MM.1S (cell line): ENCODE measurements at places on chromosomes 13 and 19.

DNA sequence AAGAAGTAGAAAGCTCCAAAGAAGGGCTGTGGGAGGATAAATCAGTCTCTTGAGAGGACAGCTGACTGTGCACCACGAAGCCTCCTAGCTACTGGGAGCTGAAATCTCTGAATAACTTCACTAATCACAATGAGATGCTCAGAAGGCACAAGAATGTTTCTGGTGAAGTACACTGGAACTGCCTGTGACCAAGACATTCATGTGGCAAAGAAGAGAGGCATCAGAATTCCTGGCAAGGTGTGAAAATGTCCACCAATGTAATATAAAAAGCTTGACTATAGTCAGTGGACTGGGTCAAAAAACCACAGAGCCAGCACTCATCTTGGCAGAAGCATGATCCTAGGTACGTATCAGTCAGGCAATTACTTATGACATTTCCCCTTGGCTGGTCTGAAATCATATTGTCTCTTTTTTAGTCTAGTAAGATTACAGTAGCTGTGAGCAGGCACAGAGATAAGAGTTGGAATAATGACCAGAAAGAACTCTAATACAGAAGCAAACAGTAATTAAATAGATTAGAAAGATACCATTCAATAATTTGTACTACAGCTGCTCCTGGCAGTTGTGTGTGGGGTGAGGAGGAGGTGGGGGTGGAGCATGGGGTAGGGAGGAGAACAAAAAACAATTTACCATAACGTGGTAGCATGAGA lies 434.7 kb downstream of the DIAPH3 start:
- no peak for DNase-seq

- DNase-seq, result no peak
These were observed 50.0 kb downstream of the TNFRSF19 start for GRCh38 chr13:23620211-23620610.

- DNase-seq, result no peak
These were observed 39.1 kb downstream of the ACTN4 start for GRCh38 chr19:38686530-38686888.

- DNase-seq, result no peak
These were observed 281.3 kb downstream of the KLF5 start for GRCh38 chr13:73340069-73340468.

GRCh38 chr19:55632463-55632834 lies 8.1 kb upstream of the ZNF784 start:
- DNase-seq, result peak; percentile 93

GRCh38 chr13:42393573-42394360 lies 121.8 kb downstream of the AKAP11 start:
- DNase-seq, result no peak

DNA sequence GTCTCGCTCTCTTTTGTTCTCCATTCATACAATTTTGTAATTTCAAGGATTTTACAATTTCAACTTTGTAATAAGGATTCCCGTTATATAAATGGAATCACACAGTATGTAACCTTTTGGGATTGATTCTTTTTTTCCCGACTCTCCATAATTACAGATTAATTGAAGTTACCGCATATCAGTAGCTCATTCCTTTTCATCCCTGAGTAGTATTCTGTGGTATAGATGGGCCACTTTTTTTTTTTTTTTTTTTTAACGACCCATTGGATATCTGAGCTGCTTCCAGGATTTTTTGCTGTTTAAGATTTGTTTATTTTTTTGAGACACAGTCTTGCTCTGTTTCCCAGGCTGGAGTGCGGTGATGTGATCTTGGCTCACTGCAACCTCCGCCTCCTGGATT lies 27.8 kb downstream of the UHRF1 start:
- DNase-seq, result no peak

DNA sequence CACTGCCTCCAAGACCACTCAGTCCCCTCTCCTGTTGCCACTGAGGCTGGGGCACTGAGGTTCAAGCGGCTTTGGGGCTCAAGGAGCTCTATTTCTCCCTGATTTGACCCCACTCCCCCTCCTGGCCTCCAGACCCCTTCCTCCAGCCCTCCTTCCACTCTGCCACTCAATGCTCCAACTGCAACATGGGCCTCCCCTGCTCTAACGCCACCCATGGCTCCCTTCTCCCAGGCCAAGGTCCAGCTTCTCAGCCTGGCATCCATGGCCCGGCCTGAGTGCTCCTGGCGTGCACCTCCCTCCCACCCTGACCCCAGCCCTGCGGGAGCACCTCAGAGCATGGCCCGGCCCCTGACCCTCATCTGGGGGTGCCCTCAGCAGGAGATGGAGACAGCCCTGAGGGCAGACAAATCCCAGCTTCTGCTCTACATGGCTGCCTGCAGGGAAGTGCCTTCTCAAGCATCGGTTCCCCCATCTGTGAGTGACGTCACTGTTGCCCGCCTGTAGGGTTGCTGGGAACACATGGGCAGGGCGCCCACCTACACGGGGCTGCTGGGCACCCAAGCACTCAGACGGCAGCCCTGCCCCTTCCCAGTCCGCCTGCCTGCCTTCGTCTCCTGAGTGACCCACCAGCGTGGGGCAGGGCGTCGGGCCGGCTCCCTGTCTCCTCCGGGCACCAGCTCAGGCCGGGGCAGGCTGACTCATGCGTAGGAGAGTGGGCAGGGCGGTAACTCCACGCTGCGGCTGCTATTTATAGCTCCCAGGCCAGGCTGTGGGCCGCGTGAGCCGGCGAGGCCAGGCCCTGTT lies 1.6 kb upstream of the DIRAS1 start:
- DNase-seq, result no peak

GRCh38 chr19:32691952-32692726 lies 518 bp downstream of the NUDT19 start:
- peak; percentile 66 for DNase-seq

DNA sequence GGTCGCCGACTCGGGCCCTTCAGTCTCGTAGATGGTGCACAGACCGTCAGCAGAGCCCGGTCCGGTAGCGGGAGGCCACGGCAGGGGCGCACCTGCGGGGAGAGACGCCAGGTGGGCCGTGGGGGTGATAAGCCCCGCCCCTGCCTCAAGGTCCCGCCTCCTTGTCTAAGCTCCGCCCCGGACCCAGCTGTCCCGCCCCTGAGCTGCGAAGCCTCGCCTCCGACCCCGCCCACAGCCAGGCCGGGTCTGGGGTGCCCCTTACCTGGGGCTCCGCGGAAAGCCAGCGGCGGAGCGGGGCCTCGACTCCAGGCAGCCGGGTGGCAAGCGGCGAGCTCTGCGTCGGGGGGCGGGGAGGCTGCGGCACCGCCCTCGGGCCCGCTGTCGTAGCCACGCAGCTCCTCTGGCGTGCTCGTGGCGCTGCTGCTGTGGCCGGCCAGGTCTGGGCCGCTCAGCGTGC lies 4.7 kb downstream of the PRR36 start:
- DNase-seq, result peak; percentile 78

GRCh38 chr13:37608750-37609339 lies 10.3 kb upstream of the POSTN start:
- DNase-seq, result no peak

DNA sequence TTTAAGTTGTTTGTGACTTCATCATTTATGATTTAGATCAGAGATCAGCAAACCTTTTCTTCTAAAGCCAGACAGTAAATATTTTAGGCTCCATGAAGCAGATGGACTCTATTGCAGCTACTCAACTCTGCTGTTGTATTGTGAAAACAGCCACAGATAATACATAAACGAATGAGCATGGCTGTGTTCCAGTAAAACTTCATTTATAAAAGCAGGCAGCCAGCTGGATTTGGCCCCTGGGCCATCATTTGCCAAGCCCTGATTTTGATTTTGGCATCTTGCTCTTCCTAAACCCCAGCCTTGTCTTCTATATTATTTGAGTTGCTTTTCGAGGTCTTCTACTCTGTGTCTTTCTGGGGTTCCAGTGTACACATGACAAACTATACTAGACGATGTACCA lies 41.3 kb downstream of the RNASEH2B start:
- DNase-seq, result no peak

DNA sequence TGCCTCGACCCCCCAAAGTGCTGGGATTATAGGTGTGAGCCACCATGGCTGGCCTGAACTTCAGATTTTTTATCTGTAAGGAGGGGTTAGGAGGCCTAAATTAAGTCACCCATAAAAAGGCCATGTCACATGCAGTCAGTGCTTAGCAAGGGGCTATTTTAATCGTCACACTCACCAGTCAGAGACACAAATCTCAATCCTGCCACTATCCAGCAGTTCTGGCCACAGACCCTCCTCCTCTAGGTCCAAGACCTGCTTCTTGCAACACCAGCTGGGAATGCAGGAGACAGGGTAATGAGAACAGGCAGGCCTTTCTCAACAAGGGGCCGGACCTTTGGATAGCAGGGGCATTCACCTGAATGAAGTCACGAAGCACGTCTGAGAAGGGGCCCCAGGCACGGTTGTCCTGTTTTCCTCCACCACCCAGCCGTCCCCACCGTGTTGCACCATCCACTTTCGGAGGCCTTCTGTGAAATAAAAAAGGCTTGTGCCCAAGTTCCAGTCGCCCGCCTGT lies 1.4 kb downstream of the FBXO27 start:
- no peak for DNase-seq

DNA sequence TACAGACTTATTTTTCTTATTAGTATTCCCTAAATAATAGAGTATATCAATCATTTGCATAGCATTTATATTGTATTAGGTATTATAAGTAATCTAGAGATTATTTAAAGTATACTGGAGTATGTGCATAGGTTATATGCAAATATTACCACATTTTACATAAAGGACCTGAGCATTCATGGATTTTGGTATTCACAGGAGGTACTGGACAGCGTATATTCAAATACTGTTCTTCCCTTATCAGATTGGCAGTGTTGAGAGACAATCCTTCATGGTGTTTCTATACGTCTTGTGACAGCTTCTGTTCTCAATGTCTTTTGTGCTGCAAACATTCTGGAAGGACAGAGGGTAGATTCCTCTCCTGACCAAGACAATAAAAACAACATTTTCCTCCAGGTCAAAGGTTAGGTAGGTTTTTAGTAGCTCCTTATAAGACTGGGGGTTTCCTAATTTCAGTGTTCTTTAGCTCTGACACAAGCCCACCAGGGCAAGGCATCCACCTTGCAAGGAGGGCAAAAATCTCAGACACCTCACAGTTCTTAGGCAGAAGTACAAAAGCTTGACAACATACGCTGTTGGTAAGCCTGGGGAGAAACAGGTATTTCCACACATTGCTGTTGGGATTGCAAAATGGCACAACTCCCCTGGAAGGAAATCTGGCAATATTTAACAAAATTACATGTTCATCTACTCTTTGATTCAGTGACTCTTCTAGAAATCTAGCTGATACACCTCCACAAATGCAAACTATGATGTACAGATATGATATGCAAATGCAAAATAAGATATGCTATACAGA lies 20.6 kb upstream of the PCCA start:
- DNase-seq, result no peak

DNA sequence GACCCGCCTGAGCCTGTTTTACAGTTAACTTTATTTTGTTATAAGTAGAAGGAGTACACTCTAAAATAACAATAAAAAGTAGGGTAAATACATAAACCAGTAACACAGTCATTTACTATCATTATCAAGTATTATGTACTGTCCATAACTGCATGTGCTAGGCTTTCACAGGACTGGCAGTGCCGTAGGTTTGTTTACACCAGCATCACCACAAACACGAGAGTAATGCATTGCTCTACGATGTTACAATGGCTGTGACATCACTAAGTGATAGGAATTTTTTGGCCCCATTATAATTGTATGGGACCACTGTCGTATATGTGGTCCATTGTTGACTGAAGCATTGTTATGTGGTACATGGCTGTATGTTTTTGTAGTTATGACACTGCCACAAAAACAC lies 41.3 kb upstream of the SLC7A9 start:
- no peak for DNase-seq

DNA sequence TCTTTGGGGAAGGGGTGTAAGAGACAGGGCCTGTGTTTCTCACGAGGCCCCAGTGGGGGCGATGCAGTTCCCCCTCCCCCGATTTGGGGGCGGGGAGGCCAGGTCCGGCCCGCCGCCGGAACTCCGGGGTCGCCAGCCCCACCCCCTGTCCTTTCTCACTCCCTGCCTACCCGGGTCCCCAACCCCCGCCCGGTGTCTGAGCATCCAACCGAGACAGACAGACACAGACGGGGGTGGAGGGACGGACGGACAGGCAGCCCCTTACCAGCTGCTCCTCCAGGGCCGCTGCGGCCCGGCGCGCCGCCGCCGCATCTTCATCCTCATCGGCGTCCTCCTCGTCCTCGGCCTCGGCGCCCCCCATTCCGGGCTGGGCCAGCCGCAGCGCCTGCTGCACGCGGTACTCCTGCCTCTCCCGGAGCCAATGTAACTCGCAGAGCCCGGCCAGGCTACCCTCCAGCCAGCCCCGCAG lies 397 bp downstream of the DACT3 start:
- DNase-seq, result no peak

DNA sequence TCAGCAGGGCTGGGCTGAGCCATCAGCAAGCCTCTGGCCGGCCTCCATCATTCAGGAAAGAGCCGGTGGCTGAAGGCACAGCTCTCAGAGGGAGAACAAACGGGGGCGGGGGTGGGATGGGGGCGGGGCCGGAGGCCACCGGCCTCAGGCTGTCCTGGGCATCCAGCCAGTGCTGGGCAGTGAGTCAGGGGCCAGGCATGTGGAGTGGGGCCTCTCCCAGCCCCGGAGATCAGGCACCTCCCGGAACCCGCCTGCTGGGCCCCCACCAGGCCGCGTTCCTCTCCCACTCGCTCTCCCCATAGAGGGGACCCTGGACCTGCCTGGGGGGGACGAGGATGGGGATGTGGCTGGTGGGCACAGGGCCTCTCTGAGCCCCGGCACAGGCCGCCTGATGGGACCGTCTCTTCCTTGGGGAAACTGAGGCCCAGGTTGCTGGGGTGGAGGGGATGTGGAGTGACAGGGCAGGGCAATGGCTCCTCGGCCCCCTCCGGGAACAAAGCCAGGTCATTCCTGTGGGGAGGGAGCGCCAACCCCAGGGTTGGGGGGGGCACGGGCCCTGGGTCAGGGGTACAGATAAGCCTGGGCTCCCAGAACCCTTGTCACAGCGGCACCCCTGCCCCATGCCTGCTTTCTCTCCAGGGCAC lies 12.9 kb downstream of the SPC24 start:
- no peak for DNase-seq

- no peak for DNase-seq
These were observed 8.0 kb downstream of the FXYD3 start for GRCh38 chr19:35123573-35123972.

DNA sequence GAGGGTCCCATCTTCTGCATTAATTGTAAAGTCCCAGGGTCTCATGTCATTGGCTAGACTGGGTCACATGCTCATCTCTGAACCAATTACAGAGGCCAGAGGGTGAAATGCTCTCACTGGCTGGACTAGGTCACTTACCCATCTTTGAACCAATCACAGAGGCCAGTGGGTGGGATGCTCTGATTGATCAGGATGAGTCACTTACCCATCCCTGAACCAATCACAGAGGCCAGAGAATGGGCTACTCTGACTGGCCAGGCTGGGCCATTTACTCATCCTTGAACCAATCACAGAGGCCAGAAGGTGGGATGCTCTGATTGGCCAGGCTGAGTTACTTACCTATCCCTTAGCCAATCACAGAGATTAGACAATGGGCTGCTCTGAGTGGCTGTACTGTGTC lies 5.3 kb downstream of the MISP start:
- peak; percentile 53 for DNase-seq
